ENCODE measurements at places on chromosomes 1 and 21.

GRCh38 chr1:42924851-42925760, 33.6 kb downstream of the SLC2A1 start:
- DNase-seq = no peak

- no peak for DNase-seq
These were observed 149.8 kb upstream of the DUSP10 start for GRCh38 chr1:221891708-221892107.

DNA sequence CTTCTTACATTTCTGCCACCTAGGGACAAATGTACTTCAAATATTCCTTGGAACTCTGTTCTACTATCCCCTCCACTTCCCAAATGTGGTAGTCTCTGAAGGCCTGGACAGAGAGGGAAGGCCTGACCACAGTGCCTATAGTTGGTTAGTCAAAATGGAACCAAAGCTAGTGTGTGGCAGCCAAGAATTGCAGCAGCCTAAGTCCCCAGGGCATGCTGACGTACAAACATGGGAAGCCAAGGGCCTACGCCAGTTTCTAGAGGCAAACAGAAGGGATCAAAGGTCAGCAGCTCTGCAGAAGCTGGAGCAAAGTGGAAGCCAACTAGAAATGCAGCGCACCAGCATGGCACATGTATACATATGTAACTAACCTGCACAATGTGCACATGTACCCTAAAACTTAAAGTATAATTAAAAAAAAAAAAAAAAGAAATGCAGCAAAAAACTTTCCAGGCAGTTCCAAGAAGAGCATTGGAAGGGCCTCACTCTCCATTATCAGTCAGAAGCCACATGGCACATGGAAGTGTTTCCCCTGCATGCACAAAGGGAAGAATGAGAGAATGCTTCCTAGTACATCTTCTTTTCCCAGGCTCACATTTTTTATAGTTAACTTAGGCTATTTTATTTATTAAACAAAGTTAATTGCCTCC, 39.4 kb upstream of the GADD45A start:
- no peak for DNase-seq

DNA sequence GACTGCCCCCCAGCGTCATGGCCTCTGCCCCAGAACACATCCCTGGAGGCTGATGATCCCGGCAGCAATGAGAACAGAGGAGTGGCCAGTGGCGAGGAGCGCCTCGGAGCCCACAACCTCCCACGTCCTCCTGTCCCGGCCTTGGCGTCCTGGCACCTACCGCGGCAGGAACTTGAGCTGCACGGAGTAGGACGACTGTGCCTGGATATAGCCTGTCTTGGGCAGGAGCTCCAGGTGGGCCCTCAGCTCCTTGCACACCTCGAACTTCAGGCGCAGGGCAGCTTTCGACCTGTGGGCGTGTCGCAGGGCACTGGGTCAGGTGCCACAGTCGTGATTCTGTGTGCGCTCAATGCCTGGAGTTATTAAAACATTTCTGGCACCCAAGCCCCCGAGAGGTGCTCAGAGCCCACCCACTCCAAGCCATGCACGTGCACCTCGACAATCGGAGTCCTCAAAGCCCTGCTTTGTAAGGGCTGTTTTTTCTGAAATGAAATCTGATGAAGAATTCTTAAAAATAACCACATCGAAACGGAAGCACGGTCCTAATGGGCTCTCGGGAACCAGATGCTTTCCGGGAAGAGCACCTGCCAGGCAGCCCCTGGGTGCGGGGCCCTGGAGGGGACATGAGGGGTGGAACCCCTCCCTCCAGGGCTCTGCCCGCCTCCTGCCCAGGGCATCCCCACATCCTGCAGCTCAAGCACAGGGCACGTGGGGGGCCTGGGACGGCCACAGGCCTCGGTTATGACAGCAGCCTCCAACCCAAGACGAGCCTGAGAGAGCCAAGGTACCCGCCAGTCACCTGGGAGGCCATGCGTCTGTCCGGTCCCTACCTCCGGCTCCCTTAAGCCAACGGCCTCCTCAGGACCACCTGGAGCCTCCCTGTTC, 23.0 kb upstream of the TMEM52 start:
- no peak for DNase-seq

DNA sequence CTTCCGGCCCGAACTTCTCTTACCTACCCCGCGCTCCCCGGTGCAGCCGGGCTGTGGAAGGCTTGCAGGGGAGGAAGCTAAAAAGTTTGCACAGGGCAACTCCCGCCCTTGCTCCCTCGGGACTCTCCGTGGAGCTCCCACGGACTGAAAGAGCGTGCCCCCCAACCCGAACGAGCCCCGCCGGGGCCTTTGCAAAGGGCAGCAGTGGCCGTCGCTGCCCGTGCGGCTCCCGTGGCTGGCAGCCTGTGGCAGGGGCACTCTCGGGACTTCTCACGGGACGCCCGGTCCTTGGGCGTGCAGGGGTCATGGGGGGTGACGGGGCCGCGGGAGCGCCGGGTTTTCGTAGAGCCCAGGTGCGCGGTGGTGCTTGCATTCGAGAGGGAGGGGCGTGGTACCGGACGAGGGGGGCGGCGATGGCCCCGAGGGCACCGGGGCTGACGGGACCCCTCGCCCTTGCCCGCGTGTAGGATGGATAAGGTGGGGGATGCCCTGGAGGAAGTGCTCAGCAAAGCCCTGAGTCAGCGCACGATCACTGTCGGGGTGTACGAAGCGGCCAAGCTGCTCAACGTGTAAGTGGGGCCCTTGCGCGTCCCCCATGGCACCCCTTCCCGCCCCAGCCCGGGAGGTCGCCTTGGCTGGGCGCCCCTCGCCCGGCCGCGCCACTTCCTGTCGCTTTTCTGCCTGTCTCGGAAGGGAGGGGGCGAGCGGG, 711 bp downstream of the GADD45A start:
- peak; percentile 24 for DNase-seq

GRCh38 chr1:56098946-56099345, 480.4 kb downstream of the PLPP3 start:
- no peak for DNase-seq

GRCh38 chr1:63937461-63938022, 163.7 kb downstream of the ROR1 start:
- DNase-seq = no peak

DNA sequence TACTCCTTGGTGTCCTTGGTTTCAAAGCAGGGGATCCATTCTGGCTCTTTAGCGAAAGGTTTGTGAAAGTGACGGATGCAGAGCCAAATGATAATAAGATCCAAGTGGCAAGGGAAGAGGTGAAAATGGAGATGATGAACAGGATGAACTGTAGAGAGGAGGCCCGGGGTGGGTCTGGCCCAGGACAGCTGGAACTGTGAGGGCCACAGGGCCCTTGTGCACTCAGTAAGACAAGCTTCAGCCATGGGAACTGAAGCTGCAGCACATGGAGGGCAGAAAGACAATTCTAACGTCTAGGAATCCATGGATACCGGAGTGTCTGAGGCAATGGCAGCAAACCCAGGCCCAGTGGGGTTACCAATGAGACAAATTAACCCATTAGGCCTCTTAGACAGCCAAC, 4.8 kb downstream of the KCNA2 start:
- DNase-seq = no peak

DNA sequence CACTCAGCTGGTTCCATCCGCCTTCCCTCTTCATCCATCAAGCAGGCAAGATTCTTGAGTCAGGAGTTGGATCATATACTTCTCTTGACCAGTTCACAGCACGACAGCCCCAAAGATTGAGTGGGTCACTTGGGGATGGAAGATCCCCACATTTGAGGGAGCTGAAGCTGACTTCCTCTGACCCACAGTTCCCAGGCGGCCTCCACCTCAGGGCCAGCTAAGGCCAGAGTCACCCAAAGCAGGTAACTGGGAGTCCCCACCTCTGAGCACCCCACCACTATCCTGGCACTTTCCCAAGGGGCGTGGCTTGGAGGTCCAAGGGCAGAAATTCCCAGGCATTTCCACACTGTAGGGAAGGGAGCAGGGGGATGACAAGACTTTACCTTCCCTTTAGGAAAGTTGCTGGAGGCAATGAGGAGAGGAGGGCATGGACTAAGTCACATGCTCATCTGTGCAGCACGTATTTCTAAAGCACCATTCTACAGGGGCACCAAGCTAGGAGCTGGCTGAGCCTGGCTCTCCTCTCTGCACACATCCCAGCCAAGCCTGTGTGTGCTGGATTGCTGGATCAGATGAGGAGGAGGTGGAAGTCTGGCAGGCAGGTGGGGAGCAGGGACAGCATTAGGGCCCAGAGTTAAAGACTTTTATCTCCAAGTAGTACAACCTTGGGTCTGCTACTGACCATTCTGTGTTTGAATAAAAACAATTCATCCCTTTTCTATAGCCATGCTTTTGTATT, 1.3 kb upstream of the RD3 start:
- DNase-seq = no peak

DNA sequence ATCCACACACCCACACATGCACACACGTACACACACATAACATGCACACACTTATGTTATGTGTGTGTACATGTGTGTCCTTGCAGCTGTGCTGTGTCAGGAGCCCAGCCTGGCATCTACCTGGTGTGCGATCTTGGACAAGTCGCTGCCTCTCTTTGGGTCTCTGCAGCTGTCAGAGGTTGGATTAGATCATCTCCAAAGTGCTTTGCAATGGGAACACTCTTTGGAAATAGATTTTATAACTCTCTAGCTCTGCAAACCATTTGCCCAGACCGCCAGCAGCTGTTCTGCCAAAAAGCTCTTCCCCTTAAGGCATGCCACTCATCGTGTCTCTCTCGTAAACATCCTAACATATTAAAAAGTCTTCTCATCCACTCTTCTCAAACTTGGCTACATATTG, 4.7 kb downstream of the PKP1 start:
- no peak for DNase-seq

DNA sequence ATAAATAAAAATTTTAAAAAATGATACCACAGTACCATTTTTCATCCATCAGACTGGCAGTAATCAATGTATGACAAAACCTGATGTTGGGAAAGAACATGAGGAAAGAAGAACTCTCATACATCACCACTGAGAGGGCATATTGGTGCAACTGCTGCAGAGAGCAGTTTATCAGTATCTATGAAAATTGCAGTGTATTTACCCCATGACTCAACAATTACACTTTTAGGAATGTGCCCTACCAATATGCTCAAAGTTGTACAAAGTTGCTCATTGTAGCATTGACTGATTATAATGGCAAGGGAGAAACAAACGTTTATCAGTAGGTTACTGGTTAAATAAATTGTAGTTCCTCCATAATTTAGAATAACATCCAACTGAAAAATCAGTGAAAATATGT, 36.7 kb downstream of the CATSPERE start:
- DNase-seq = no peak

All from stimulated activated CD8-positive, alpha-beta memory T cell treated with anti-CD3 and anti-CD28 coated beads, Interleukin-2, amount 100 ng/mL, for 1 hour (primary cell).